ENCODE measurements at places on chromosomes 16 and 17. TPM values are rescaled to one million over a fixed set of nuclear protein-coding genes. Genes with fewer than 3 reads are reported as not detected.
A peak's percentile ranks its signal among the peaks of the same experiment; 100 is the strongest.

Gene PRR29
- 1.3 TPM for total RNA-seq

Gene CD300H
- total RNA-seq, result not detected

Gene CLDN7
- not detected for total RNA-seq

Gene CFAP97D1
- total RNA-seq, result not detected

Gene TEN1
- total RNA-seq, result 22.2 TPM

Gene SOX15
- total RNA-seq, result 3.6 TPM

Gene TRPV3
- 21.4 TPM for total RNA-seq

Gene TEKT1
- not detected for total RNA-seq

Gene JMJD6
- total RNA-seq, result 14.0 TPM

Gene KRTAP9-8
- total RNA-seq, result not detected

Gene NEUROD2
- not detected for total RNA-seq

Gene HS3ST6
- total RNA-seq, result not detected

DNA sequence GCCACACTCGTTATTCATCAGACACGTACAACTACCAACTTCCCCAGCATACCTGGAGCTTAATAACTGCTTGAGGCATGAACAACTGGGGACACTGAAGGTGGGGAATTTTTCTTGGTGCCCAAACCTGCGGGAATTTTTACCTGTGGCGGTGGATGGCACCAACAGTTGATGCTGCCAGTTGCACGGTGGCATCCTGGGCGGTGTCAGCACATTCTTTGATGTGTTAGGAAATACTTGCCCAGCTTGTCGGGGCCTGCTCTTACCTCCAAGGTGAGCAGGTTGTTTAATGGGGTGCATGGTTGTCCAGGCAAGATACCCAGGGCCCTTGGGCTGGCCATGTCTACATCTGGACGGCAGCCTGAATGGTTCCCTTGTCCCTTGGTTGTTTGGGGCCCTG lies 79.6 kb downstream of the CRISPLD2 start:
- no peak for DNase-seq

GRCh38 chr16:72787130-72787513 lies 260.8 kb downstream of the ZFHX3 start:
- no peak for DNase-seq

DNA sequence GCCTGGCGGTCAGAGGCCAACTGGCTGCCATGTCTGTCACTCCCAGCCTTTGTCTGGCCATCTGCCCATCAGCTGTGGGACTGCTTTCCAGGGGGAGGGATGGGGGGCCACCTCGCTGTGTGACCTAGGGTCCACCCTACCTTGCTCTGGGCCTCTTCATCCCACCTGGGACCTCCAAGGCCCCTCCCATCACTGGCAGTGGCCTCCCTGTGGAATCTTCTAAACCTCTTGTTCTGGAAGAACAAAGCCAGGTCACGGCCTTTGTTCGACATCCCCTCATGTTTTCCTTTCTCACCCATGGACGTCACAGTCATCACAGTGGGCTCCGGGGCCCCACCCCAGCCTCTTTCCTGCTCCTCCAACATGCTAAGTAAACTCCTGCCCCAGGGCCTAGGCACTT lies 24.0 kb downstream of the SPNS2 start:
- no peak for DNase-seq

- DNase-seq, result no peak
Observed at GRCh38 chr16:48392407-48392806, 7.2 kb upstream of the SIAH1 start.

- DNase-seq, result no peak
Observed at GRCh38 chr17:47742319-47743181, 9.5 kb downstream of the TBX21 start.

DNA sequence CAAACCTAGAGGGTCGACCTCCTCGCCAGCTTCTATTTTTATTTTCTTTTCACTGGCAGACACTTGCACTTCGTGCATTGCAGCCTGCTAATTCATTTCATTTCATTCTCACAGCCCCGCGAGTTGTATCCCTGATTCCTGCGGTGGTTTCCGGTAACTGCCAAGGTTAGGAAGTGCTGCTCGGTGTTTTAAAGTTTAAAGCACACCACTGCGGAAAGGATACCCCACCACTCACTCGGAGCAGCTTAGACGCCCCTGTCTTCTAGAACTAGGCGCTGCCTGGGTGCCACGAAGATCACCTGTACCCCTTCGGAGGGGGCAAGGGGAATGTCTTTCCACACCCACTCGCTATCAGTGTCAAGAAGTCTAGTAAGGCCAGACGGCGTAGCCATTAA lies 509 bp downstream of the CNEP1R1 start:
- no peak for DNase-seq

GRCh38 chr17:44907729-44908470 lies 7.4 kb downstream of the GFAP start:
- no peak for DNase-seq

DNA sequence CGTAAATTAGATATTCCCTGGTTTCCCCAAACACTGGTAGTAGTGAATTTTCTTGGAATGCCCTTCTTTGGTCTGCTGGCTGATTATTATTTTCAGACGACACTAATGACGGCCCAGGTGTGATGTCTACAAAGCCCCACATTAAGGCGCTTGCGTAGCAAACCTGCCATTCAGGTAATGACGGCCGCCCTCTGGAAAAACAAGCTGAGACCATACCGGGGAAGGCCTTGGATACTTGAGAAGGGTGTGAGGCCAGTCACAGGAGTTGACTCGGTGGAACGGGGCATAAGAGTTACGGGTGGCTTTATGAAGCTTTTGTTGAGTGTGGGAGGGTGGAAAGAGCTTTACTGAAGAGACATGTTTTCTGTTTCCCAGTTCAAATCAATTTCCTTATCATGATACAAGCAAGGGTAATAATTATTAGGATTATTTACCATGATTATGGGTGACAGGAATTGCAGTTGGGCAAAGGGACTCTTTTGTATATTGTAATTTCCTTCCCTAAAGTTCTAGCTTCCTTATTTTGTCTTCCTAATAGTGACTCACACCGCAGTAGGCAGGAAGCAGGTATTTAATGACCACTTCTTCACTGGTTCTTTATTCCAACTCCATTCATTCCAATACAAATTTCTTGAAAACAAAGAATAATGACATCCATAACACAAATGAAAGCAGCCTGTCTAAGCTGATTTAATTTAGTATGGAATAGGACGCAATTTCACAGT lies 24.8 kb downstream of the KRT23 start:
- DNase-seq, result no peak

DNA sequence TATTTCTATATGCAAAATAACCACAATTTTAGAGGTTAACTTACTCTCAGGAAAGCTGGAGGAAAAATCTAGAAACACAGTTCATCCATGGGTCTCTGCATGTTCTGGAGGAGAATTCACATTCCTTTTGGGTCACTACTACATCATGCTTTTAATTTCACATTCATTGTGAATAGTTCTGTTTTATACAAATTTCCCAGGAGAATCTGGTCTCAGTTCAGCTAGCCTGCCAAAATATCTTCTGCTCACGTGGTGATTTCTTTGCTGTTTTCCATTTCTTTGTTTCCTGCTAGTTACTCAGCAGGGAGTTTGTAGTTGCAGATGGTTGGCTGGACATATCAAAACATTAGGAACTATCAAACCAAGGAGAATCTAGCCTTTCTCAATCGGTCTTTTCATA lies at the start of gene ABCA9:
ABCA9 (minus strand) TSS at position 106 of the 400 bp plus-strand sequence. CDS start 9,801 bp downstream, outside the sequence.
- no peak for DNase-seq

- no peak for DNase-seq
Observed at GRCh38 chr16:48075398-48075797, 80.4 kb downstream of the ABCC12 start.

DNA sequence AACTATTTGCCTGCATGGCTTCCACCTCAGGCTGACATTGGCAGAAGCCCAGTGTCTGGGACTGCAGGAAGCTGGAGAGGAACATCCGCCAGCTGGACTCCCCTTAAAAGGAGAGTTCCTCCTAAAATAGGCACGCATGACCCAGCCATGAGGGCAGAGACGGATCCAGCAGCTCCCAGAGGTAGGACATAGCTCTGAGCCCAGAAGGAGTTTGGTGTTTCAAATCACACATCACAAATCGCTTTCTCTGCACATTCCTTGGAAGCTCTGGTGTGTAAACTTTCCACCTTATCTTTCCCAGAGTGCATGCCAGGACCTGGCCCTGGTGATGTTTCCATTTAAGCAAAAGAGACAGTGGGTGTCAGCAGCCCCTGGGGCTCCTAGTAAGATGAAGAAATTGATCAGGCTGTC lies 231.1 kb upstream of the CDH5 start:
- DNase-seq, result peak; percentile 39

- DNase-seq, result peak; percentile 5
Observed at GRCh38 chr16:83542491-83542890, 265.3 kb upstream of the HSBP1 start.

DNA sequence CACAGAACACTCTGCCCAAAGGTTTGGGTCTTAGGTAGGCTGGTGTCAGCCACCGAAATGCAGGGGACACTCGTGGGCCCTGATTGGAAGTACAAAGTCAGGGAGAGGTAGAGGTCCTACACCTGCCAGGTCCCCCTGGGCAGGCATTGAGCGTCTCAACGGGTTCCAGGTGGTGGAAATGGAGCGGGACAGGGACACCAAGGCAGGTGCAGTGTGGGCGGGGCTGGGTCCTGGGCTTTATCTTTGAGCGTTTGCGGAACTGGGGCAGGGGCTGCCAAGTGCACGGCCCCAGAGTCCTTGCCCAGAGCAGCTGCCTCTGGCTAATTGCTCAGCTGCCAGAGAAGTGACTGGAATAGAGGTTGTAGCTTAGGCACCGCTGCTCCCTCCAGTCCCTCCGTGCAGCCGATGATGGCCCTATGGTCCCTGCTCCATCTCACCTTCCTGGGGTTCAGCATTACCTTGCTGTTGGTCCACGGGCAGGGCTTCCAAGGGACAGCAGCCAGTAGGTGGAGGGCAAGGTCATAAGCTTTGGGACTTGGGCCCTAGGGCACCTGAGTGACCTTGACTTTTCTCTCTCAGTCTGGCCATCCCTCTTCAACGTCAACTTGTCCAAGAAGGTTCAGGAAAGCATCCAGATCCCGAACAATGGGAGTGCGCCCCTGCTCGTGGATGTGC lies at the start of gene ZACN:
ZACN (plus strand) TSS at position 323 of the 675 bp plus-strand sequence; CDS start at position 406, 83 bp downstream.
- no peak for DNase-seq

GRCh38 chr16:2226245-2226793 lies 2.9 kb downstream of the E4F1 start:
- no peak for DNase-seq

- DNase-seq, result no peak
Observed at GRCh38 chr16:84467256-84467655, 37.2 kb downstream of the MEAK7 start.

DNA sequence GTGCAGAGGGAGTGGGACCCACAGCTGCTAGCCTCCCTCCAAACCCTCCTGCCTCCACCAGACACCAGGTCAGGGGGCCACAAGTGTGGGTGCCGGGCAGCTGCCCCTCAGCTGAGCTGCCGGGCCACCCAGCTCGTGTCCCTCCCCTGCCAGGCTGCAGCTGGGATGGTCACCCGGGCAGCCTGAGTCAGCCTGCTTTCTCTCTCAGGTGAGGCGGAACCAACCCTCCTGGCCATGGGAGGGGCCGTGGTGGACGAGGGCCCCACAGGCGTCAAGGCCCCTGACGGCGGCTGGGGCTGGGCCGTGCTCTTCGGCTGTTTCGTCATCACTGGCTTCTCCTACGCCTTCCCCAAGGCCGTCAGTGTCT lies 6.9 kb downstream of the SLC16A3 start:
- DNase-seq, result no peak

- no peak for DNase-seq
Observed at GRCh38 chr17:57556320-57556719, 188.8 kb downstream of the CCDC182 start.

DNA sequence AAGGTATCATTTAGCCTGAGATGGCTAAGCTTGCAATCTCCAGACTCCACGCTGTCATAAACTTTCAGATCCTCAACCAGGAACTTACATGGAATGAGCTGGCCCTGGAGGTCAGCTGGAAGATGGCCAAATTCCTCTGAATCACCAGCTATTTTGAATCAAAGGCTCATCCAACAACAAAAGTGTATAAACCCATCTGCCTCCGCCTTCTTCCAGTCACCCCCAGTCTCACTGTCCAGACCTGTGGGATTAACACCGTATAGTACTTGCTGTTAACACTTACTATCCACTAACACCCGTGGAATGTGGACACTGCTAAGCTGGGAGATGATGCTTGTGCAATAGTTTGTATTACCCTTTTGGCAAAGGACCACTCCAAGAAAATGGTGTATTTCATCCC lies 1.9 kb upstream of the LCMT1 start:
- no peak for DNase-seq

GRCh38 chr16:47829850-47830600 lies 325.8 kb downstream of the ABCC12 start:
- DNase-seq, result no peak

DNA sequence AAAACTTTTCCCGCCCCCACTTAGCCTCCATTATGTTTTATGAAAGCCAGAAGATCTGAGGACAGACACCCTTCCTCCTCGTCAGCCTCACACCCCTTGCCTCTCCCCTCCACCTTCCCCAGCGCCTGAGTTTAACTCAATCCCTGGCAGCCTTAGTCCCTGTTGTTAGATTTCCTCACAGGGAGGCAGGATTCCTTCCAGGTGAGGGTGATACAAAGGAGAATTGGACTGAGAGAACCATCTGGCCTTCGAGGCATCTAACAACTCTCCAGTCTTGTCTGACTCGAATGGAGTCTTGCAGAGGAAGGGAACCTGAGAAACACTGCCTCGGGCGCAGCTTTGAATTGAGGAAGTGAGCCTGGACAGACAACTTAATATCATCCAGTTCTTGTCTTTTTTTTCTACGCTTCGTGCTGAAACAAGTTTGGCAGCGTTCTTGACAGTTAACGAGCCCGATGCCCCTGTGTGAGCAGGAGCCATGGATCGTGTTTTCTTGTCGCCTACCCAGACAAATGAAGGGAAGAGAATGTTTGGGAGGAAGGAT lies 1.3 kb upstream of the ZNF768 start:
- DNase-seq, result no peak

DNA sequence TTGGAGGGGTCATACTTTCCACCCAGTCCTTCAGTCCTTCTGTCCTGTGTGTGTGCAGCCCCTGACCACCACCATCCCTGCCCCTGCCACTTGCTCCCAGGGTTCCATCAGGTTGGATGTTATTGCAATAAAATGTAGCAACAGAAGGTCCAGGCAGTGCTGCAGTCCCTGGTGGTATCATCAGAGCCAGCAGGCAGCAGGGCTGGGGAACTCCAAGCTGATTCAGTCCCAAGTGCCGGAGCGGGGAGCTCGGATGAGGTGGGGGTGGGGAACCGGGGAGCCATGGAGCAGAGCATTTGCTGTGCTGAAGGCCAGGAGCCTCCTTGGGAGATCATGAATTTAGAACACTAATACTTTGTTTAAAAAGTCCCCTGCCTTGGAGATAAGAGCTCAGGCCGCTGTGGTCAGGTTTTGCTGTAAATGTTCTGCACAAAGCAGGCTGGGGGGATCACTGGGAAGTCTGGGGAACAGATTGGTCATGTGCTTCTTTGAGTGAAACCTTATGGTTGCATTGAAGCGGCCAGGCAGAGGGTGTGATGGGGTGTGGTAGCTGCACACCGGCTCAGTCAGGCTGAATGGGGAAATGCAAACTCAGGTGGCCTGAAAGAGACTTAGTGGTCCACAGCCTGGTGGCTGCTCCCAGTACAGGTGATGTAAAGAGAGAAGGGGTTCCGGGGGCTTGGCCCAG lies 225.9 kb downstream of the SEC14L1 start:
- DNase-seq, result no peak

GRCh38 chr17:1055751-1056645 lies 59.1 kb downstream of the TIMM22 start:
- DNase-seq, result peak; percentile 54
